ENCODE measurements at places on chromosomes 12 and 14. TPM values are rescaled to one million over a fixed set of nuclear protein-coding genes. Genes with fewer than 3 reads are reported as not detected.

DNA sequence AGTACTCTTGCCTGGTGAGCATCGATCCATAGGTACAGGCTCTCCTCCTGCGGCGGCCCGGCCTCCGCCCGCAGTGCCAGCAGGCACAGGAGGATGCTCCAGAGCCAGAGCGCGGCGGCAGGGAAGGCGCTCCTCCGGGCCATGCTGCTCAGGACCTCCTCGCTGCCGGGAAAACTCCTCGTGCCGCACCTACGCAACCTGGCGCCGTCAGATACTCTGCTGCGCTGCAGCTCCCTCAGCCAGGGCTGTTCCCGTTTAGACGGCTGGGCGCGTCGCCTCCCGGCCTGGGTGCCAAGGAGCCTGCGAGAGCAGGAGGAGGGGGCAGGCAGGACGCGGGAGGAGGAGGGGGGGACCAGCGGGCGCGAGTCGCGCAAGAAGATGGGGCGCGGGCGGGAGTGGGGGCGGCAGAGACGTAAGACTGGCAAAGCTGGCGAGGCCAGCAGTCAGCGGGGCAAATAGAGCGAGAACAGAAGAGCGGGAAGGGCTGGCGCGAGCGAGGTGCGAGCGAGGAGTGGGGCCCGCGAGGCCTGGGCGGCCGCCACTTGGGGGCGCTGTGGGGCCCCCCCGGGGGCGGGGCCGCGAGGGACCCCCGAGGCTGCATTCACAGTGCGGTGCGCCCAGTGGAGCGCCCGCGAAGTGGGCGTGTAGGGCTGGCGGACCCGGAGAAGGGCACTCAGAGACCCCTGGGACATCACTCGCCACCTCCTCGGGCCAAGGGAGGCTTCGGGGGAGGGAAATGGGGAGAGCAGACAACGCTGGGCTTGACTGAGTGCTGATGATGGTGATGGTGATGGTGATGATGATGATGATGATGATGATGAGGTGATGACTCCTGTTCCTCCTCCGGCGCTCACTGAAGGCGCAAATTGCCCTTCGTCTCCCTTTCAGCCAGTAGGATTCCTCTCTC is at the start of gene WIF1:
Gene WIF1 (minus strand): TSS at position 257 of the 907 bp plus-strand sequence. CDS start 114 bp downstream, at position 143.
- peak; percentile 84 for DNase-seq
- peak within 1 kb of the TSS; percentile 47 for H3K4me3 ChIP-seq
- peaks cover 43% of the 10 kb centered on the region for H3K27me3 ChIP-seq
- peaks cover 6% of the 10 kb centered on the region for H3K4me1 ChIP-seq
- no peaks in the 10 kb centered on the region for H3K36me3 ChIP-seq

GRCh38 chr14:52117111-52117832 is 48.4 kb upstream of the NID2 start:
- no peaks in the 10 kb centered on the region for H3K36me3 ChIP-seq
- H3K4me3 ChIP-seq = no peak overlapping the region
- H3K27ac ChIP-seq = no peak overlapping the region
- DNase-seq = no peak
- no peaks in the 10 kb centered on the region for H3K27me3 ChIP-seq

GRCh38 chr12:113804961-113805600 is 161.0 kb downstream of the RBM19 start:
- no peaks in the 10 kb centered on the region for H3K27me3 ChIP-seq
- no peaks in the 10 kb centered on the region for H3K36me3 ChIP-seq
- no peak overlapping the region for H3K4me3 ChIP-seq
- no peak for DNase-seq
- H3K27ac ChIP-seq = no peak overlapping the region
- H3K4me1 ChIP-seq = no peaks in the 10 kb centered on the region

- peak overlapping the region; percentile 11 for H3K4me3 ChIP-seq
- H3K36me3 ChIP-seq = peaks cover 15% of the 10 kb centered on the region
- H3K27me3 ChIP-seq = no peaks in the 10 kb centered on the region
- peaks cover 34% of the 10 kb centered on the region for H3K4me1 ChIP-seq
- no peak for DNase-seq
- H3K27ac ChIP-seq = peak overlapping the region; percentile 9
These were observed 88.4 kb upstream of the DYNC1H1 start for GRCh38 chr14:101875727-101876554.

- H3K27me3 ChIP-seq = no peaks in the 10 kb centered on the region
- no peaks in the 10 kb centered on the region for H3K4me1 ChIP-seq
- no peaks in the 10 kb centered on the region for H3K36me3 ChIP-seq
- H3K4me3 ChIP-seq = no peak overlapping the region
- DNase-seq = no peak
These were observed 56.7 kb downstream of the ADIPOR2 start for GRCh38 chr12:1747609-1748008.

- H3K4me1 ChIP-seq = no peaks in the 10 kb centered on the region
- H3K36me3 ChIP-seq = no peaks in the 10 kb centered on the region
- H3K27ac ChIP-seq = no peak overlapping the region
- no peak for DNase-seq
- no peaks in the 10 kb centered on the region for H3K27me3 ChIP-seq
- H3K4me3 ChIP-seq = no peak overlapping the region
These were observed 1039.3 kb upstream of the FOXG1 start for GRCh38 chr14:27727251-27727770.

DNA sequence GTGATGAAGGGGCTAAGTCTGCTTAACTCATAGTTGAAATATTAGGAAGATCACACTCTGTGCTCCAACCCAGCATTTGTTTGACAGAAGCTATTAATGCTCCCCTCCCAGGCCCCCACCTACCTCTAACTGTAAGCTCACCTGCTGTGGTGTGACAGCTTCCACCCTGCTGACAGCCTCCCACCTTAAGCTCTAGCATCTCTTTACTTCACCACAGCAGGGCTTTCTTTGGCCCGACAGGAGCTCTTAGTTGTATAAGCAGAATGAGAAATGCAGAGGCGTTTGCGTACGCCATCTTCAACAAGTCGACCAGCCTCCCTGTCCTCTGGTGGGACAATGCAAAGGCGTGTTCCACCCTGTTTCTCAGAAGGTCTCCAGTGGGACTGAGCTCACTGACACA is 80.1 kb upstream of the OSBPL8 start:
- H3K36me3 ChIP-seq = no peaks in the 10 kb centered on the region
- DNase-seq = no peak
- H3K27ac ChIP-seq = no peak overlapping the region
- no peak overlapping the region for H3K4me3 ChIP-seq

DNA sequence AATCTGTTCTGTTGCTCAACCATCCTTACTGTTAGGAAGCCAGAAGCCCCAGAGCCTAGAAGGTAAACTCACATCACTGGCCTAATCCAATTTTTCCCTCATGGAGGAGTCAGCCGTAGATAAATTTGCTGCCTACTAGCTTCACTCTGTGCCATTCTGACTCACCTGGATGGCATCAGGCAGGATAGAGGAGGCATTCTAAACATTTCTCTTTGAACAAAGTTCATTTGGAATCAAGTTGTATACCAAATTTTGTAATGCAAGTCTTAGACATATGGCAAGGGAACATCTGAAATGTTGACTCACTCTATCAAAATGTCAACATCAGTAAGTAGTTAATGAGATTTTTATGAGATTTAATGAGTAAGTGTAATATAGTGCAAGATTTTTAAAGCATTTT is 13.6 kb upstream of the TBC1D30 start:
- no peaks in the 10 kb centered on the region for H3K27me3 ChIP-seq
- H3K27ac ChIP-seq = no peak overlapping the region
- no peaks in the 10 kb centered on the region for H3K36me3 ChIP-seq
- H3K4me1 ChIP-seq = no peaks in the 10 kb centered on the region

DNA sequence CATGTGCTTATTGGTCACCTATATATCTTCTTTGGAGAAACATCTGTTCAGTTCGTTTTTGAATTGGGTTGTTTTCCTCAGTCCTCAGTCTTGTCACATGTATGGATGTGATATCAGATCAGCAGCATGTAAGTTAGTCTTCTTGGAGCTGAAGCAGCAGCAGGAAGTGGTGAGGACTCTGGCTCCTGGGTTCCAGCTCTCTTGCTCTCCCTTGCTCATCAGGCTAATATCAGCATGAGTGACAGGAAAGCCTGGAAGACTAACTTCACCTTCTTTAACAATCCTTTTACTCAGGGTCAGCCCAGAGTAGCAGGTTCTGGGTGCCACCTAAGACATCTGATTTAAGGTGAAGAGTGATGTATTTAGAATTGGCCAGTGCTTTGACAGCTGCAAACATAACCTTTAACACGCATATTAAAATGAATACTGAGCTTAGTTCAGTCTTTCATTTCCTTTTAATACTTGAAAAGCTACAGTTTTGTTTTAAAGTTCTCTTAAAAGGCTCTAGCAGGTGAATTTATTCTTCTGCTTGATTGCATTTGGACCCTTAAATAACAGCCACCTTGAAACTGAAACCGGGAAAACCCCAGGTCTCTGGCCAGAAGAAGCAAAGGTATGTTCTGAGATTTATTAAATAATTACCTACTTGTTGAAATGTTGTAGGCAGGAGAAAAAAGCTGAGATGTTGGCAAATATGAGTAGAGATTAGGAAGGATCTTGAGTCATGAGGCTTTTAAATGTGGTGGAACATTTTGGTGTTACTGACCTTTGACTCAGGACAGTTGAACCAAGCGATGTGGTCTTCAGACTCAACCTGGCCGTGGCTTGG is 54.3 kb downstream of the DRAM1 start:
- H3K4me1 ChIP-seq = peaks cover 11% of the 10 kb centered on the region
- H3K27ac ChIP-seq = no peak overlapping the region
- H3K4me3 ChIP-seq = no peak overlapping the region
- DNase-seq = no peak
- H3K27me3 ChIP-seq = no peaks in the 10 kb centered on the region

- H3K36me3 ChIP-seq = no peaks in the 10 kb centered on the region
- DNase-seq = no peak
- no peak overlapping the region for H3K4me3 ChIP-seq
- H3K27ac ChIP-seq = no peak overlapping the region
- no peaks in the 10 kb centered on the region for H3K27me3 ChIP-seq
- H3K4me1 ChIP-seq = no peaks in the 10 kb centered on the region
These were observed 189.3 kb upstream of the CRY1 start for GRCh38 chr12:107282628-107283027.

GRCh38 chr14:65312859-65313258 is 99.7 kb upstream of the FUT8 start:
- no peak overlapping the region for H3K27ac ChIP-seq
- H3K4me1 ChIP-seq = no peaks in the 10 kb centered on the region
- no peak for DNase-seq
- no peak overlapping the region for H3K4me3 ChIP-seq

DNA sequence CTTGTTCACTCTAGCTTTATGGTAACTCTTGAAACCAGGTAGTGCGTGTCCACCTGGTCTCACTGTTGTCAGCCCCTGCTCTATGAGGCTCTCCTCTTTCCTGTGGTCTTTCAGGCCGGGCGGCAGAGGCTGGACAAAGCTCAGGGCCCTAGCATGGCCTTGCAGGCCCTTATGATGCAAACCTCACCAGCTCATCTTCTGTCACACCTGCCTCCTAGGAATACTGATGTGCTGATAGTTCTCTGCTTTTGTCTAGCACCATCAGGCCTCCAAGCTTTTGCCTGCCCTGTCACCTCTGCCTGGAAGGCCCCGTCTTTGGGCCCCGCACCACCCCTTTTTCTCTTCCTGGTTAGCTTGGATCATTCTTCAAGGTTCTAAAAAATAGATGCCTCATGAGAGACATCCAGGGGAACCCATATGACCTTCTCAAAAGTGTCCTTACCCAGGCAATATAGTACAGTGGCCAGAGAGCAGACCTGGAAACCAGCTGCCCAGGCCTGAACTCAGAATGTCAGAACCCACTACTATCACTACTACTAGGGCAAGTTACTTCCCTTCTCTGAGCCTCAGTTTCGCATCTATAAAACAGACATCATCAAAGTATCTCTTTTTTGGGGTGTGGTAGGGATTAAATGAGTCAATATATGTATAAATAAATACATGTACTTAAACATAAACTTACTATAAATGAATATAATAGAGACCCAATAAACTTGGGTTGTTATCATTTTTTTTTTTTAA is 91.7 kb downstream of the ZFP36L1 start:
- no peak overlapping the region for H3K4me3 ChIP-seq
- no peak overlapping the region for H3K27ac ChIP-seq
- no peaks in the 10 kb centered on the region for H3K36me3 ChIP-seq
- no peaks in the 10 kb centered on the region for H3K27me3 ChIP-seq

DNA sequence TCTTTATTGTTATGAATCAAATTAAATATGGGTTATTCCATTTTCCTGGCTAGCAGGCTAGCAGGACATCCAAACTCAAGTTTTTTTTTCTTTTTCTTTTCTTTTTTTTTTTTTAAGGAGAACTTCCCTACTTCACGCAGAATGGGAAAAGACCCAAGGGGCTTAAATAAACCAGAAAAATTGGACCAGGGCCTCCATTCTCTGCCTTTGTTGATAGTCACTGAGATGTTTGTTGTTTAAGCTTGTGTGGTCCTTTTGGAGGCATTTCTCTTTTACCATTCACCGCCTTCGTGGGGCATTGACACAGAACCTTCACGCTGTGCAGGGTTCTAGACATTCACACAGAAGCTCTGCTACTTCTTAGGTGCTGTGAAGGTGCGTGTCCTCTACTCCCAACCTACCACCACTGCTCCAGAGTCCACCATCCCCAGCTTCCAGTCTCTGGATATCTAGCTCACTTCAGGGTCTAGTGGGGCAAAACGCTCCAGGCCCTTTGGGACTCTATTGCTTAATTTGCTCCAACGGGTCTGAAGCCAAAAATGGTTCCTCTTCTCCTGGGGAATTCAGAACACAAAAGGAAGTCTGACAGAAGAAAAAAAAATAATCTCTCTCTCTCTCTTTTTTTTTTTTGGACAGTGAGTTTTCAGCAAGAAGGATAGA is 301.3 kb downstream of the AEBP2 start:
- H3K36me3 ChIP-seq = no peaks in the 10 kb centered on the region
- H3K27me3 ChIP-seq = no peaks in the 10 kb centered on the region
- DNase-seq = no peak

DNA sequence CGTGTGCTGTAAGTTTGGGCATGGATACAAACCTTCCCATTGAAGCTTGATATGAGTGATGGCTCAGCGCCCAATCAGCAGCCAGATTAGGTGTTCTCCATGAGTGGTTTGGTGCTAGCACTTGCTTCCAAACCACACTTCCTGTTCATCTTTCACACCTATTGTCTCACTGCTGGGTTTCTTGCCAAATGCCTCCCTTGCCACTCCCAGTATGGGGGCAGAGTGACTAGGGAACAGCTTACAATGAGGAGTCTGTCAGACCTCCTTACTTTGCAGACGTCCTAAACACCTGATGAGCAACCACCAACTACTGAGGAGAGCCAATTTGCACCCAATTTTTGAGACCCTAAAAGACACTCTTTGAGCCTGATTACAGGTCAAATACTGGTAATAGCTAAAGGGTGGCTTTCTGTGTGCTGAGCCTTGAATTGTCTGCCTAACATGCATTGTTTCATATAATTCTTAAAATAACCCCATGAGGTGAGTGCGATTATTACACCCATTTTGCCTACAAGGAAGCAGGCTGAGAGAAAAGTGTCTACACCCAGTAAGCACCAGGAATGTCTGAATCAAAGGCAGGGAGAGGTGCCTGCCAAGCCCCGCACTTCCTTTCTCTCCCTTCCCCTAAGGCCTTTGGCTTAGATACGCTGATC is 48.4 kb upstream of the FOS start:
- peak; percentile 71 for DNase-seq
- no peaks in the 10 kb centered on the region for H3K27me3 ChIP-seq
- peaks cover 30% of the 10 kb centered on the region for H3K4me1 ChIP-seq
- no peak overlapping the region for H3K4me3 ChIP-seq

- H3K36me3 ChIP-seq = no peaks in the 10 kb centered on the region
- no peak overlapping the region for H3K4me3 ChIP-seq
- H3K4me1 ChIP-seq = no peaks in the 10 kb centered on the region
- no peaks in the 10 kb centered on the region for H3K27me3 ChIP-seq
- no peak for DNase-seq
These were observed 48.3 kb downstream of the SPATS2 start for GRCh38 chr12:49415521-49415970.

LALBA gene
- not detected for total RNA-seq

ARID4A gene
- total RNA-seq = 37.9 TPM

SERPINA3 gene
- 74.6 TPM for total RNA-seq

C3AR1 gene
- 62.1 TPM for total RNA-seq

Measured in lower lobe of right lung (tissue), 2 donors.